Mesothelial cell of epicardium (in vitro differentiated cells): ENCODE measurements at places on chromosomes 7 and 10.

GRCh38 chr10:125144693-125145623, 15.4 kb downstream of the CTBP2 start:
- DNase-seq = no peak

DNA sequence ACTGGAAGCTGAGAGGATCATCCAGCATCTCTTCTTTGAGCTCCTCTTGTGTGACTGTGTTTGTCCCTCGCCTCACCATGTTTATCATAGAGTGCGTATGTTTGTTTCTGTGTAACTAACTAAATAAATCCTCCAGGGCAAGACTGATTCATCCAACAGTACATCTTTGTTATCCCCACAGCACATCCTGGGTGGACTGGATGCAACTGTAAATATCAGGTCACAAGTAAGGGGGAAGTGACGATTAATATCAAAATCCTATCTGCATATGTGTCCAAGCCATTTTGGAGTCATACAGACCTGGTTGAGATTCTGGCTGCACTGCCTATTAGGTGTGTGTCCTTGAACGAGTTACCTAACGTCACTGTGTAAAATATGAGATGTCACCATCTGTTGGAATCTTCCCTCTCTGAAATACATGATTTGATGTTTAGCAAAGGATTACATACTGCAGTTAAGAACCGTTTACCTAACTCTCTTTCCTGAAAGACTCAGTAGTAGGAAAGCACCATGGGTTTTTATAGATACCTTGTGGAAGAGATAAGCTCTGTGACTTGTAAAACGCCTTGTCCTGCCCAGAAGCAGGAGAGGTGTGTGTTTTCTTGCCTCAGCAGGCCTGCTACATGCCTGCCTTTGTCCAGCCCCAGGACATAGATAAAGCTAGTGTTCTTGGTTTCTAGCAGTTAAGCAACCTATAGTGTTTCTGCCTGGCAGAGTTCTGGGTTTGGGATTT, 25.8 kb downstream of the WBP1L start:
- DNase-seq = no peak

- no peak for DNase-seq
Observed at GRCh38 chr7:120860156-120860555, 2.2 kb upstream of the TSPAN12 start.

- no peak for DNase-seq
Observed at GRCh38 chr7:94540428-94540827, 30.8 kb downstream of the CASD1 start.

GRCh38 chr7:134782121-134782623, 2.7 kb downstream of the CALD1 start:
- DNase-seq = no peak

GRCh38 chr10:71083716-71083975, 128.7 kb upstream of the UNC5B start:
- no peak for DNase-seq

- DNase-seq = no peak
Observed at GRCh38 chr7:48365010-48365409, 193.8 kb downstream of the ABCA13 start.

- no peak for DNase-seq
Observed at GRCh38 chr7:91191771-91192170, 72.5 kb upstream of the FZD1 start.

GRCh38 chr7:97697396-97697795, 34.5 kb upstream of the TAC1 start:
- no peak for DNase-seq
